Lung microvascular endothelial cell (primary cell): ENCODE measurements at places on chromosomes 11 and 22.

- no peak for DNase-seq
Observed at GRCh38 chr11:73999581-74000306, 9.1 kb downstream of the UCP3 start.

- no peak for DNase-seq
Observed at GRCh38 chr11:42013656-42014201, 554.3 kb upstream of the LRRC4C start.

- peak; percentile 39 for DNase-seq
Observed at GRCh38 chr11:34356913-34357700, 703 bp downstream of the ABTB2 start.

- DNase-seq, result peak; percentile 67
Observed at GRCh38 chr22:19970479-19971275, 29.1 kb upstream of the TXNRD2 start.

DNA sequence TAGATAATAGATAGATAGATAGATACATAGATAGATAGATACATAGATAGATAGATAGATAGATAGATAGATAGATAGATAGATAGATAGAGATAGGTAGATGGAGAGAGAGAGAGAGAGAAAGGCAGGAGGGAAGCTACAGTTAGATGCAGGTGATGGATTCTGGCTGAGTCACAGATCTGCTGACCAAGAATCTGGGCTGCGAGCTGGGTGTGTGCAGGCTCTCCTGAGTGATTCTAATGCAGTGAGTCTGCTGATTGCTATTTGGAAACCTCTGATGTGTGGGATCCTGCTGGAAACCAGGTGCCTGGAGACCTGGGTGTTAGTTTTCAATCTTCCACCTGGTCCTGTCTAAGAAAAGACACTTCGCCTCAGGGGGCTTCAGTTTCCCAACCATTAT lies 1441.8 kb downstream of the TBC1D22A start:
- DNase-seq, result no peak

- no peak for DNase-seq
Observed at GRCh38 chr11:35683728-35684339, 21.3 kb downstream of the TRIM44 start.

- DNase-seq, result no peak
Observed at GRCh38 chr11:9516113-9516512, 55.3 kb downstream of the ZNF143 start.

DNA sequence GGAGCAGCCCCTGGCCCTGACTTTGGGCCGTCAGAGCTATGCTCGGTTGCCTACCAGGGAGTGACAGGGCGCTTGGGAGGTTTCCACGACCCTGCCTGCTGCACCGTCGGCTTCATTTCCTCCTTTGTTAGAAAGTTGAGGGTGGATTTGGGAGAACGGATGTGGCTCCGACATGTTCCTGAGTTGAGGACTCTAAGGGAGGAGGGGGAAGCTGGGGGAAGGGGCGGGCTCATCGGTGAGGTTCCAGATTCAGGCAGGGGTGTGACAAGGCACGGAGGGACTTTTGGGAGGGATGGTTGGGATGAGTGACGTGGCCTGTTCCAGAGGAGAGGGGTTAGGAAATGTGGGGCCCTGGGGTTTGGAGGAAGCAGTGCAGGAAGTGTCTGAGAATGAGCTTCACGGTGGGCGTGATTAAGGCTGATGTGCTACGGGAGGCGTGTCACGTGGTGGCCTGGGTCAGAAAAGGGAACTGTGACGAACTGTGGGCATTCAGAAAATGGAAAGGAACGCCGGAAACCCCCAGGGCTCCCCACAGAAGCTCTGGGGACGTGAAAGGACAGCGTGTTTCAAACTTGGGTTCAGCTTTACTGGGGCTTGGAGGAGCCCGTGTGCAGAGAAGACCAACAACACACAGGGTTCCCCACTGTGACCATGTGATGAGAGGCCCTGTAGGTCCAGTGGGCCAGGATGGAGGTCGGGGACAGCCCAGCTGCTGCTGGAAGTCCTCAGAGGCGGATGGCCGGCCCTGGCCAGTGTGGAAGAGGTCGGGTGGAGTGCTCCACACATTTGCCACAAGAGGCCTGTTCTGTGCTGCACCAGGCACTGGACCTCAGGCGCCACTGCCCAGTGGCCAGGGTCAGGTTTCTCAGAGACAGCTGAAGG lies 2.8 kb downstream of the PARVB start:
- DNase-seq, result peak; percentile 89

GRCh38 chr11:44621140-44621681 lies 55.7 kb downstream of the CD82 start:
- peak; percentile 64 for DNase-seq

GRCh38 chr22:47465809-47466208 lies 703.4 kb downstream of the TBC1D22A start:
- DNase-seq, result no peak

GRCh38 chr22:49094151-49094550 lies 733.5 kb downstream of the BRD1 start:
- DNase-seq, result no peak

DNA sequence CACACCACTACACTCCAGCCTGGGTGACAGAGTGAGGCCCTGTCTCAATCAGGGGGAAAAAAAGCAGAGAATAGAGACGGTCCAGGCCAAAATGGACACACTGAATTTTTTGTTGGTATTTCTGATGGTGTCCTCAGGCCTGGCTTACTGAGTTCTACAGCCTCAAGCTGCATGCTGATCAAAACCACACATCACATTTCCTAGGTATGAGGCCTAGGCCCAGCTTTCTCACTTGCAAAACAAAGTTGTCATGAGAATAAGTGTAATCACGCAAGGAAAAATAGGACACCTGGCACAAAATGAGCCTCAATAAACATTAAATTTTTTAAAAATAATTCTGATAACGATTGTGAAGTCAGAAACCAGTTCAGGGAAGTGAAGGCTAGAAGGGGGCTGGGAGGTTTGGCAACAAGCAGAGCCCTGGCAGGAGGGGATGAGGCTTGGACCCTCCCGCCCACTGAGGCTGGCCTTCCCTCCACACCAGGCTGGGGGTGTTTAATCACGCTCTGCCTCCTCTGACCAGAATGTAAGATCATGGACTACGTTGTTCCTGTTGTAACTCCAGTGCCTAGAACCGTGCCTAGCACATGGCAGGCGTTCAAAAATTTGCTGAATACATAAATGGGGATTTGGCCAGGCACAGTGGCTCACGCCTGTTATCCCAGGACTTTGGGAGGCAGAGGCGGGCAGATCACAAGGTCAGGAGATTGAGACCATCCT lies 18.1 kb downstream of the PACSIN2 start:
- no peak for DNase-seq

DNA sequence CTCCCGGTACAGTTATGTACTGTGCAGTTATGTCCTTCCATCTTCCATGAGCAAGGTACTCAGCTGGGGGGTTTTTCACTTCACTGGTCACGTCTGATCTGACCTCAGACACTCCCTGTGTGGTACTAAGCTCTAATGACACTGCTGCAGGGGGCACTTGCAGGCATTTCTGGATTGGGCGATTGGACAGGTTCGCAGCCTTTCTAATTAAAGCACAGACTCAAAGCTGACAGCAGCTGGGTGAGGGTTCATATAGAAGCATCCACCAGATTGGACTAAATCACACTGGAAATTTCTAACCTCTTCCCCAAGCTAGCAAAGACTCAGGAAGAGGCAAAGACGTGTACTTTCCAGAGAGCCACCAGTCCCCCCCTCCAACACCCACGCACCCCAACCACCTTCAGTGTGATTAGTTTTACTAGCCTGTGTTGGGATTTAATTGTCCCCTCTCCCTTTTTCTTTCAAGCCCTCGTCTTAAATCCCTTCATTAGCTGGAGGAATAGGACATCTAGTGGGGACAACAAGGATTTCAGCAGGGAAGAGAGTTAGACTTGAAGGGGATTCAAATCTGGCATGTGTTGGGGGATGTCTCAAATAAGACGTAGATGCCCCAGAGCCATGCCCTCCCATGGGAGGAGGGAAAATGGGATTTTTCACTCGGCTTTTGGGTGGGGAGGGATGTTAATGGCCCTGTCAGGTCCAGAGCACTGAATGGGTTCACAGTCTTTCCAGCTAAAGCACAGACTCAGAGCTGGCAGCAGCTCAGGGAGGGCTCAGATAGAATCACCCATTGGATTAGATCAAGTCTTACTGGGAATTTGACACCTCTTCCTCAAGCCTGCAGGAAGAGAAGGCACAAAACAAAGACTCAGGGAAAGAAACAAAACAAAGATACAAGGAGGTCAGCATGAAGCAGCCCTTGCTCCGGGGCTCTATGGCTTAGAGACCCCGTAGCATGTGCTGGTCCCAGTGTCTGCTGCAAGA lies 10.9 kb downstream of the INS start:
- DNase-seq, result peak; percentile 70

DNA sequence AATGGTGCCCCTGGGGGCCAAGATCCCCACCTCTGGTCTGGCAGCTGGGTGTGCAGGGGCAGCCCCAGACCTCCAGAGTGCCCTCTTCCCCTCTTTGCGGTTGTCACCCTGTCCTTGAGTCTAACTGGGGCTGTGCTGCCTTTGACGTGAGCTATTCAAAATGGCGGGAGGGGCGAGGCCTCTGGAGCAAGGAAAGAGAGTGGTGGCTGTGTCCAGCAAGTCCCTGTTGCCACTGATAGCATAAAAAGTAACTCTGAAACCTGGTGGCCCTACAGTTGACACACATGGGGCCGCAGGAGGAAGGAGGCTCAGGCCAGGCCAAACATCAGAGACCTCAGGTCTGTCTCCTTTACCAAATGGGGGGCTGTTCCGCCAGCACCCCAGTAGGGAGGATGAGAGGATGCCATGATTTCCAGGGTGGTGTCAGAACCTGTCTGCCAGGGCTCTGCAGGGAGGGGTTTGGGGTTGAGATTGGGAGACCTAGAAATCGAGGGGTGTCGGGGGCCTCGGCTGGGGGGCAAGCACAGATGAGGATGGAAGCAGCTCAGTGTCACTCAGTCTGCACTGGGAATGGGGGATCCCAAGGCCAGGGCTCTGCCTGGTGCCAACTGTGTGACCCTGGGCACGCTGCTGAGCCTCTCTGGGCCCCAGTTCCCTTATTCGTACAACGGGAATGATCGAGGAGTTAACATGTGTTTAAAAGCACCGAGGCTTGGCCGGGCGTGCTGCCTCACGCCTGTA lies 49.2 kb upstream of the KCNQ1OT1 start:
- DNase-seq, result no peak

DNA sequence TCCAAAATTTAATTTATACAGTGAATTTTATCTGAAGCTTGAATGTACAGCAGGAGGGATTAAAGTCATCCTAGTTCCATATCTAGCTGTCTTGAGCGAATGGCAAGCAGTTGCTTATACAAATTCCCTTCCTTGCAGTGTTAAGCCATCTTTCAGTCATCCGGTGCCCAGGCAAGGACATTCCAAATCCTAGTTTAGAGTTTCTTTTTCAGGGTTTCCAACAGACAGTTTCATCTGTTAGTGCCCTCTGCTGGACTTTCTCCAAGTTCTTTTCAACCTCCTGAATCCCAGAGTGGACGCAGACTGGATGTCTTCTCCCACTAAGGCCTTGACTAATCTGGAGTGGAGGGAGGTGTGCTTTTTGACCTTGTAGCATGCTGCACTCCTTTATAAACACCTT lies 45.4 kb downstream of the GRAMD1B start:
- peak; percentile 59 for DNase-seq

DNA sequence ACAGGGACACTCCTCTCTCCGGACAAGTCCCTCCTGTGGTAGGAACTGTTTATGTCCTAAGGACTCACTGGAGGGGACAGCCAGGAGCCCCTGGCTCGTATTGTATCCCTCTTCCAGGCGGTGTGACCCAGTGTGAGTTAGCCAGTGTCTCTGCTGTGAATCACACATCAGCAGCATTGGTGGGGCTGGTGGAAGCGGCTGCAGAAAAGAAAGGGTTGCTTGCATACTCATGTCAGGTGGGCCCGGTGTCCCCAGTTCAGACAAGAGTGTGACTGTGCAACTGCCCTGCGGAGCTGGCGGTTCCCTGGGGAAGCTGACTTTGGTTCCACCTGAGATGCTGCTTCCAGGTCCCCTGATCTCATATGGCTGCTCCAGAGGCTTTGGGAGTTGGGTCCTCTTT lies 99.4 kb downstream of the ZBTB16 start:
- no peak for DNase-seq

GRCh38 chr11:61356706-61357105 lies 5.0 kb downstream of the CYB561A3 start:
- DNase-seq, result no peak

DNA sequence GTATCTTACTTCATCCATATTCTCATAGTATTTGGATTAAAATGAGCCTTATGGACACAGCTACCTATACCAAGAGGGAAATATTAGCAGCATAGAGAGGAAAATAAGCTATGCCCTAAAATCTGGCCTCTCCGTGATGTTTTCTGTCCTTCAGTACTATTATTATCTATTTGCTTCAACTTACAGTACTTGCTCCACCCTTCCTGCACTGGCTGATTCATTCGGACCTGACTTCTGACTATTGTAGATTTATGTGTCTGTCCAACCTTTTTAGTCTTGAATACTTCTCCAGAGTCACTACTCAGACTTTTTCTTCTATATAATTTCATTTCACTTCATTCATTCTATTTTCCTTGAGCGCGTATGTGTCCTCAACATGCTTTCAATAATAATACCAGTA lies 45.1 kb upstream of the SESN3 start:
- no peak for DNase-seq

DNA sequence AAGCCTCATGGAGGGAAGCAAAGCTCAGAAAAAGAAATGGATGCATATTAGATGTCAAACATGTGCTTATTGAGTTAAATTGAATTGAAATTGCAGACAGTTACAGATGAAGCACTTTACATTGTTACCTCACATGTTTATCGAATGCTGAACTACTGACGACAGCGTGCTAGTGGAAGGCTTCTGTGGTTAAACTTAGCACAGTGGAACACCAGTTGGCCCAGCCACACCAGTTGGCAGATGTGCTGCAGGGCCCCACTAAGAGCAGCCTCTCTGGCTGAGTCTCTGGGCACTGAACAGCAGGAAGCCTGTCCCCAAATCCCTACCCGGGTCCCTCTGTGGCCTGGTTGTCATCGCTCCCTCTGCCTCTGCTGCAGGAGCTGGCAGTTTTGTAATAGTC lies 242.1 kb downstream of the NTM start:
- no peak for DNase-seq

DNA sequence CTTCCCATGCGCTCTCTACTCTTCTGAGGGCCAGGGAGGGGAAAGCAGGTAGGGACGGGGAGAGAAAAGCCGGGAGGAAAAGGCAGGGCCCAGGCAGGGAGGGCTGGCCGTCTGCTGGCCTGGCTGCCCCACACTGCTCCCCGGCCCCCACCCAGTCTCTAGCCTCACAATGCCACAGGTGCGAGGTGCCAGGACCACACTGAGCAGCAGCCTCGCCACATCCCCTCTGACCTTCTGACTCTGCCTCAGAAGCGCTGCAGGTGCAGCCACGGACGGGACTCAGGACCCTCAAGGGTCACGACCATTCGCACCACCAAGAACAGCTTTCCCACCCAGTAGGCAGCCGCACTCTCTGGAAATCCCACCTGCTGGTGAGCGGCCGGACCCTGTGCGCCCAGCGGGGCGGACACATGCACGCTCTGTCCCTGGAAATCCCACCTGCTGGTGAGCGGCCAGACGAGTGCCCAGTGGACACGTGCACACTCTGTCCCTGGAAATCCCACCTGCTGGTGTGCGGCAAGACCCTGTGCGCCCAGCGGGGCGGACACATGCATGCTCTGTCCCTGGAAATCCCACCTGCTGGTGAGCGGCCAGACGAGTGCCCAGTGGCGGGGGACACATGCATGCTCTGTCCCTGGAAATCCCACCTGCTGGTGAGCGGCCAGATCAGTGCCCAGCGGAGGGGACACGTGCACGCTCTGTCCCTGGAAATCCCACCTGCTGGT lies 20.1 kb downstream of the TOLLIP start:
- no peak for DNase-seq
